ENCODE measurements at places on chromosomes 6 and 20.

GRCh38 chr6:150705392-150705791, 105.7 kb downstream of the PLEKHG1 start:
- no peak for DNase-seq

DNA sequence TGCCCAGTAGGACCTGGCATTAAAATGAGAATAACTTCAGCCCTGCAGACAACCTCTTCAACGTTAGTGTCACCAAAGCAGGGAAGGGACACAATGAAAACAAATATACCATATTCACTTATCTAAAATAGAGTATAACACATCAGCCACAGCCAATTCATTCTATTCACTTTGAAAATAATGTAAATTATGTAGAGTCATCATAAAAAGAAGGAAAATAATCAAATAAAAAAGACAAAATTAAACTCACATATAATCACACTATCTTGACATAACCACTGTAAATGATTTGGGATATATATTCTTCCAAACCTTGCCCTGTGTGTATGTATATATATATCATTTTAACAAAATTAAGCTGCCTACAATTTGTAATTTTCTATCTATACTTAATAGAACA, 78.1 kb upstream of the HEY2 start:
- DNase-seq = no peak

GRCh38 chr6:2861060-2861821, 19.6 kb upstream of the SERPINB1 start:
- DNase-seq = no peak

DNA sequence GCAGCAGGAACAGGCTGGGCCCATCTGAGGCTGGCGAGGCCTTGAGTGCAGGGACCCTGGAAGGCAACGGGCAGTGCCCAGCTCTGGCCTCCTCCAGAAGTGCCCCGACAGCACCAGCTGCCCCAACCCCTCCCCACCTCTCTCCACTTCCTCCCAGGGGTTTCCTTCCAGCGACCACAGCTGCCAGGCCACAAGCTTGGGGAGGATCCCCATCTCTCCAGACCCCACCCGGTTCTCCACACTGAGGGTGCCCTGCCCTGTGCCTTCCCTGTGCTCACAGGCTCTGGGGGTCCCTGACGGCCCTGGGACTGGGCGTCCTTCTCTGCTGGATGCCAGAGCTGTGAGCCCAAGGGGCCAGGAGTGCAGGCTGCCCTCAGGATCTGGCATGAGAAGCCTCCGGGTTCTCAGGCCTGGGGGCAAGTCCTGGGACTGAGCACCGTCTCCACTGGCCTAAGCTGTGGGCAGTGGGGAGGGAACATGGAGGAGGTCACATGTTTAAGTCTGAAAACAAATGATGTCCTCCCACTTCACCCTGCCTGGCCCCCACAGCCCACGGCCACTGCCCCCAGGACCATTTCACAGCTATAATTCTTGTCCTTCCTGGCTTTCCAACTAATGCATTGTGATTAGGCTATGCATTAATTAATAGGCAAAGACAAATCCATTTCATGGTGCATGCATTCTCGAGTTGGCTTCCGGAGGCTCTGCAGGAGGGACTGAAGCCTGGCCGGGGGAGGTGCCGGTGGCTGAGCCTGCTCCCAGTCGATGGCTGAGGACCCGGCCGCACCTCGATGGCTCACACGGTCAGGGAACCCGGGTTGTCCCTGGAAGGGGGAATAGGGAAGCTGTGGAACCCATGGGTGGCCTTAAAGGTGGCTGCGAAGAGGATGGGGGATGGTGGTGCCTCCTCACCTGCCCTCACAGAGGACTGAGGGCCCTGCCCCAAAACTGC, 24.4 kb downstream of the BHLHE23 start:
- no peak for DNase-seq

DNA sequence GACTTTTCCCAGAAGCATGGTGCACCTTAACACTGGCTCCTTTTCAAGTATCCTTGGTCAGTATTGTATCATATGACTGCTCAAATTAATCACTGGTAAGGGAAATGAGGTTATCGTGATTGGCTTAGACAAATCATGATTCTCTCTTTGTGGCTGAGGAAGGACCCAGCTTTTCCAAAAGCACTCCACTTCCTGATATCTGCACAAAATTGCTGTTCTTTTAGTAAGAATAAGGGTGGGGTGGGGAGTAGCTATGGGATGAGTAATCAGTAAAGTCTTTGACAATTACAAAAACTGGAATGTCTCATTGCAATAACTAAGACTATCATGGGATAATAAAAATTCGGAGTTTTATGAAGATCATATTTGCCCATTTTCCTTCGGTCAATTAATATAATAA, 9.0 kb upstream of the RIPPLY2 start:
- DNase-seq = no peak

GRCh38 chr6:3117912-3118352, 579 bp upstream of the BPHL start:
- no peak for DNase-seq

- DNase-seq = peak; percentile 35
Measured at GRCh38 chr6:152863618-152864326, 113.2 kb downstream of the VIP start.

DNA sequence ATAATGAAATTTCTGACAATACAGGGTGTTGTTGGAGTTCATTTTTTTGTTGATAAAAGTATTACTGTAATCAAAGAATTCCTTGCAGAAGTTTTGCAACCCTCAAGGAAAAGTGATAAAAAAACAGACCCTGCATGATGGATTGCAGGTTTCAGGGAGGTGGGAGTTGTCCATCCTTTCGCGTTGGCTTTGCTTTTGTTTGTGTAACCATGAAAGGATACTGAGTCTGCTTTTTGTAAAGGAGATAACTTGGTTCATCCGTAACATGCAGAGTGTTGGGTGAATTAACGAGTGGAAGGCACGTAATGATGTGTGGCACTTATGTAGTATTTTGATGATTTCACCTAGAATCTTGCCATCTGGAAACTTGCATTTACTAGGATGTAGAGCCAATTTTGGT, 23.6 kb downstream of the FOXO3 start:
- DNase-seq = no peak

GRCh38 chr6:122416825-122417224, 17.4 kb downstream of the HSF2 start:
- DNase-seq = no peak

DNA sequence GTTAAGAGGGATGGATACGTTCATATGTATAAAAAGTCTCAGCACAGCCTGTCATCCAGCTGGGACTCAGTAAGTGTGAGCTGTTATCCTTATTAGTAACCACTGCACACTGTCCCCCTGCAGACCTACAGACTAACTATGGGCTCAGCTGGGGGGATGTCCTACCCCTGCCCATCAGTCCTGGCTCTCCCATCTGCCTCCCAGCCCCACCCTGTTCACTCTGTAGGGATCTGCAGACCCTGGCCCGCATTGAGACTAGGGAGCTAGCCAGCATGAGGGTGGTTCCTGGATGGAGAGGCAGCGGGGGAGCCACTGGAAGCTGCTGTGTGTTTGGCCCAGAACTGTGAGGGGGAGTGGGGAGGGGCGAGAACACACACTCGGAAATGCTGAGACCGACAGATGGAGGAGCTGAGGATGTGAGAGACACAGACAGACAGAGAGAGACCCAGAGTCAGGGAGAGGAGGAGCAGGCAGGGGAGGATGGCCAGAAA, 17.1 kb downstream of the XKR7 start:
- no peak for DNase-seq

- peak; percentile 83 for DNase-seq
Measured at GRCh38 chr6:292506-293192, 362 bp downstream of the DUSP22 start.

GRCh38 chr6:17932330-17932852, 55.0 kb downstream of the KIF13A start:
- no peak for DNase-seq

GRCh38 chr6:147078106-147078505, 126.1 kb upstream of the STXBP5 start:
- DNase-seq = no peak

GRCh38 chr20:59812286-59813125, 120.9 kb downstream of the SYCP2 start:
- no peak for DNase-seq

GRCh38 chr6:71410164-71410566, 121.6 kb downstream of the OGFRL1 start:
- no peak for DNase-seq

- no peak for DNase-seq
Measured at GRCh38 chr6:31115941-31116560, 1.5 kb downstream of the PSORS1C1 start.

DNA sequence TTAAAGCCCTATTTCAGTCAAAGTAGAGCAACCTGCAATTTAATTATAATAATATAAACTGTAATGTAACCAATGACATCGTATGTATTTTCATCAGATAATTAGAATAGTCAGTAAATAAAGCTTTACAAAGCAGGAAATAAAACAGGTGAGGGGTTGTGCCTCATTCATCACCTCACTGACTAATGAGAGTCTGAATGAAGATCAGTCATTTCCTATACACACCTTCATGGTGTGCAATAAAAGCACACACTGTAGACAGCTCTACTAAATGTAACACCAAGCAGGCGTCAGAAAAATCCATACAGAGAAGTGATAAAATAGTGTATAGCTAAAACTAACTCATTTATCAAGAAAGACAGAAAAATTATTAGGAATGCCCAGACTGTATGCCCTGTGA, 105.9 kb downstream of the MAN1A1 start:
- no peak for DNase-seq

- DNase-seq = no peak
Measured at GRCh38 chr6:33082702-33083101, 6.9 kb downstream of the HLA-DPB1 start.

GRCh38 chr6:85240787-85241385, 209.0 kb upstream of the NT5E start:
- no peak for DNase-seq

- DNase-seq = no peak
Measured at GRCh38 chr6:130244728-130245127, 22.0 kb upstream of the SAMD3 start.

DNA sequence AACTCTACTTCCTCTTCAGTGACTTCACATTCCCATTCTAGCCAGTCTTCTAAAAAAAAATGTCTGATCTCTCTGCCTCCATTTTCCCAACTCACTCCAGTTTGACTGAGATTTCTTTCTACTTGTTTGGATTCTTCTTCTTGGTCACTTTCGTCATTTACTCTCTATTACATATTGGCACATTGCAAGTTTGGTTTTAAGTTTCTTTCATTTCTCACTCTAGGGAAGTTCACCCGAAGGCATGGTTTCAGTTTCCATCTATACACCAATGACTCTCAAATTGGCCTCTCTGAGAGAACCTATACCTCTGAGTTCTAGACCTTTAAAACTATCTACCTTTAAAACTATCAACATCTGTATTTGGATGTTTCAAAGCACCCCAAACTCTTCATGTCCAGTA, 51.3 kb downstream of the CD109 start:
- DNase-seq = no peak

Measured in stimulated activated CD4-positive, alpha-beta T cell treated with anti-CD3 and anti-CD28 coated beads, Interleukin-4, amount 100 ng/mL, for 4 hours (primary cell).